ENCODE measurements at places on chromosomes 5 and 9.

DNA sequence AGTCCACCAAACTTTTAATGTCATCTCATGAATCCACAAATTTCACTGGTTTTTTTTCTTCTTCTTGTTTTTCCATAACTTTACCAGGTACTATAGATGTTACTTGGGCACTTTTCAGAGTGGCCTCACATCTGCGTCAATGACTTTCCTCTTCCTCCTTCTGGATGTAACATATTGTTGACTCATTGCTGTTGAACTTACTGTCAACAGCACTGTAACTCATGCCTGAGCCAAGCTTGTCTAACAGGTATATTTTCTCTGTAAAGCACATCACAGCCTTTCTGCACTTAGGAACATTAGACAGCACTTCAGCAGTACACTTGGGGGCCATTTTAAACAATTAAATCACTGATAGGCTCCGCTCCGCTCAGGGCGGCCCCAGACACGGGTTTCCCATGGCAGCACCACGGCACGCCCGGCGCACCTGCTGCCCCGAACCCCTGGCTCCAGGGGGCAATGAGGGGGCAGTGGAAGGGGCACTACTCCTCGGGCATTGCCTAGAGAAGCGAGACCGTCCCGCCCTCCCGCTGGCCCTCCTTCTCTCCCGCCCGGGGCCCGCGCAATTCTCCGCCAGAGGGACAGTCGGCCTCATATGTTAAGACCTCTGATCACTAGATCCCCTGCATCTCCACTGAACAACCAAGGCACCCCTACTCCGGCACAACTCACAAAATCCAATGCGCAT is 41.9 kb upstream of the SPATA31C2 start:
- DNase-seq: no peak

GRCh38 chr5:137218471-137218870 is 280.7 kb downstream of the SPOCK1 start:
- DNase-seq: no peak

DNA sequence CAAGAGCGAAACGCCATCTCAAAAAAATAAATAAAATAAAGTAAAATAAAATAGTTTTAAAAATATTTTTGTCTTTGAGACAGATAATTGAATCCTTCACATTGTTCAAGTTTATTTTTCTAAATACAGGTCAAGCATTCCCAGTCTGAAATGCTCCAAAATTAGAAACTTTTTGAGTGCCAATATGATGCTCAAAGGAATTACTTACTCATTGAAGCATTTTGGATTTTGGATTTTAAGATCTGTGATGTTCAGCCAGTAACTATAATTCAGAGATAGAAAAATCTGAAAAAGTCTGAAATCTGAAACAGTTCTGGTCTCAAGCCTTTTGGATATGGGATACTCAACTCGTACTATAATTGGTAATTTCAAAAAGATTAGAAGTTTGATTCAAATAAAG is 39.8 kb downstream of the RBM27 start:
- no peak for DNase-seq

DNA sequence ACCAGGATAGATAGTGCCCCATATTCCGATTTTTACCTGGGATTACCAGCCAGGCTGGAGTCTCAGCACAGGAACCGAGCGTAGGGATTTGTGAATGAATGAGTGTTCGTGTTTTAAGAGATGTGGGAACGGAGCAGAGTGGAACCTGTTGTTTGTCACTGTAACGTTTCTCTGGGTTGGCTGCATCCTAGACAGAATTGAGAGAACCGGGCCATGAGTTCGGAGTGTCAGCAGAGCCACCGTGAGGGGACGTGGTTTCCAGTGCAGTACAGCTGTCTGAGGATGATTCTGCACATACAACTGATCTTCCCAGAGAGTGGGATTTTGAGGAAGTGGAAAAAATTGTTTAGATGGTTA is 1.2 kb downstream of the PDE8B start:
- DNase-seq: no peak

DNA sequence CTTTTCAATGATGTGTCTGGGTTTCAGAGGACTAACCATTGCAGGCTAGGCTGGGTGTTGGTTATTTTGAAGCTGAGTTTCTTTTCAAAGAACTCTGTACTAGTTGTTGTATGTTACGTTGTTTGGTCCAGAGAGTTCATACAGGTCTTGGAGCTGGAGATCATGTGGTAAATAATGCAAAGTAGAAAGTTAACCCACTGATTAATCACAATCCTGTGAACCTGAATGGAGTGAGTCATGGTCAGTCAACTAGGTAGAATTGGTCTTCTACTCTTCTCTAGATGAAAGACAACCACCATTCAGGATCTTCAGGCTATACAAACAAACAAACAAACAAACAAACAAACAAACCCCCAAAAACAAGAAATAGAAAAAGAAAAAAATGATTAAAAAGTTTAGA is 388.9 kb upstream of the ACTBL2 start:
- no peak for DNase-seq

DNA sequence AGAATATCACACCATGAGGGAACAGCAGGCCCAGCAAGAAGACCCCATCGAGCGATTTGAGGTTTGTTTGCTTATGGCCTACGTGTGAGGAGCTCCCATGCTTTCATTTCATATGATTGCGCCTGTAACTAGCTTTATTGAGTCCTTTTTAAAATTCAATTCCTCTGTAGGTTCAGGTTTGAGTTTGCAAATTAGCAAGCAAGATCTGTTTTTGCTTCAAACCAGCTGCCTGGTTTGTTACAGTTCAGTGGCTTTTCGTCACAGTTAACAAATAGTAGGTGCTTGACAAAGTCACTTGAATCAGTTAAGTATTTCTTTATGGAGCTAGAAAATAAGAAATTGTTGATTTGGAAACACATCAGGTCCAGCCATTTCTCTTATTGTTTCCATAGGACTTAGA is 56.3 kb downstream of the GPR21 start:
- DNase-seq: no peak

- no peak for DNase-seq
Observed at GRCh38 chr5:54547711-54548250, 30.2 kb downstream of the SNX18 start.

GRCh38 chr9:96856363-96857286 is 2.3 kb upstream of the ZNF782 start:
- peak; percentile 75 for DNase-seq

GRCh38 chr5:92644266-92644886 is 936.6 kb downstream of the NR2F1-AS1 start:
- DNase-seq: no peak

DNA sequence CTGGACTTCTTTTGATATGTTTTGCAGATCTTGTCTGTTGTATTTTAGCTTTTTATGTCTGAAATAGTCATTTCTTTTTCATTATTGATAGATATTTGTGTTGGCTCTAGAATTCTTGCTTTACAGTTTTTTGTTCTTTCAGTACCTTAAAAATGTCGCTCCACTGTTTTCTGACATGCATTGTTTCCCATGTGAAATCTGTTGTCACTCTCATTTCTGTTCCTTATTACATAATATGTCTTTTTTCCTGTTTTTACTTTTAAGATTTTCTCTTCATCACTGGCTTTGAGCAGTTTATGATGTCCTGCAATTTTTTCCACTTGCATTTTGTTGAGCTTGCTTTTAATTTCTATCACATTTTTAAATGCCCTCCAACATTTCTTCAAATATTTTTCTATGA is 270.4 kb upstream of the TARS1 start:
- DNase-seq: no peak

DNA sequence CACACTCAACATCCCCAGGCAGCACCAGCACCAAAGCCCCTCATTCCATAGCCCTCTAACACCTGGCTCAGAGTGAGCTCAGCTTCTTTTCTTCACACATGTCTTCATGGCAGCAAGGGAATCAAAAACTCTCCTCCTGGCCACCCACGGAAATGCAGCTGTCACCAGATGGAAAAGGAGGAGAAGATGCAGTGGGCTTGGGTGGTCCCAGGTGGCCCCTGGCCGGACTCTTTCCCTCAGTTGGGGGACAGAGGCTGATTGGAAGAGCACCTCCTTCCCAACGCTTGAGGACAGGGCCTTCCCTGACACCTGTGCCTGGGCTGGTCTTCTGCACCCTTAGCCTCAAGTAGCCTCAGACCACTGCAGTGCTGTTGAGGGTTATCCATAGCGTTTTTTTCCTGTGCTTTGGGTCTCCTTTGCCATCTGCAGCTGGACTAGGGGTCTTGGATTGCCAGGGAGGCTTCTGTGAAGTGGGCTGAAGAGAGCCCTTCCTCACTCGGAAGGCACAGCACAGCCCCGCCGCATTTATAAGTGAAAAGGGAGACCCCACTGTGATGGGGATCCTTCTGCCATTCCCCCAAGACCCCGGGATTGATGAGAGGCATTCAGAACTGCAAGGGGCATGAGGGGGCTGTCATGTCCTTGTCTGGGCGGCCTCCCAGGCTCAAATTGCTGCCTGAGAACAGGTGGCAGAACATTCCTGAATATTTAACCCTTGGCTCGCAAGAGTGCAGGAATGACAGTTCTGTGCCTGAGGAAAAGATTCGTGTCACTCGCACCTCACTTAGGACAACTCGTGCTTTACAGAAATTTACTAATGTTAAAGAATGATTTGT is 200.0 kb downstream of the AUH start:
- no peak for DNase-seq

DNA sequence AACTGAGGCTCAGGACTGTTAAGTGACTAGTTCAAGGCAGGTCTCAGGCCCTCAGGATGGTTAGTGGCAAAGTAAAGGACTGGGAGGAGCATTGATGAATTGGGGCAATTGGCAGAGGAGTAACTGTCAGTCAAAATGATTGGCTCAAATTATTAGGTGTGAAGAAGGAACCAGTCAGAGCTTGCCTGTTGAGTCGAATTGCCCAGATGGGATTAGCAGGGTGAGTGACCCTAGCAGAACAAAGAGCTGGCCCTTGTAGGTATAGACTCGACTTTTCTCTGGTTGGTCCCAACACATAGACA is 2.6 kb upstream of the NSD1 start:
- DNase-seq: no peak

DNA sequence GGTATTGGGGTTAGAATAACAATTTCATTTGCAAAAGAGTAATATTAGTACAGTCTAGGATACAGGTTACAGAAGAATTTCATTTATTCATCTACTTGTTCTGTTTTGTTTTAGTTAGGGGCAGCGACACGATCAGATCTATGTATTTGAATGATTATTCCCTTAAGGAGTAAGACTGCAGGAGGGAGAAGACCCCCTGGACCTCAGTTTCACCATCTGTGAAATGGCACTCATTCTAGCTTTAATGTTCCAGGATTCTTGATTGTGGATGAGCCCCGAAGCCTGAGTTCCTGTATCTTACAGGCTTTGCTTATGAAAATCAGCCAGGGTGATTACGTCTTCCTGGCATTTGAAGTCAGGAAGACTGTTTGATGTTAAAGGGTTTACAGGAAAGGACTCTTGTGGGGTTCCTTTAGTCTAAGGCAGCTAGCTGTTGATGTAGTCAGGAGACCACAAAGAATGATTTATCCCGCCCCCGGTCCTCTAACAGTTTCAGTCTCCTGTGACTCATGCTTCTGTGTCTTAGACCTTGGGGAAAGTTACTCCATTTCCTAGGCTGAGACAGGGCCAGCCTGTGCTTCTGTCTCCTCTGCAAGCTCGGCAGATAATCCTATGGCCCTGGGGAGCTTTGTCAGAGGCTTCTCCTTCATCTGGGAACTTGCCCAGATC is 11.5 kb downstream of the SMIM3 start:
- DNase-seq: no peak

GRCh38 chr5:164868761-164869160 is 1363.3 kb downstream of the MAT2B start:
- DNase-seq: no peak

- DNase-seq: no peak
Observed at GRCh38 chr9:10339152-10339551, 273.6 kb downstream of the PTPRD start.

DNA sequence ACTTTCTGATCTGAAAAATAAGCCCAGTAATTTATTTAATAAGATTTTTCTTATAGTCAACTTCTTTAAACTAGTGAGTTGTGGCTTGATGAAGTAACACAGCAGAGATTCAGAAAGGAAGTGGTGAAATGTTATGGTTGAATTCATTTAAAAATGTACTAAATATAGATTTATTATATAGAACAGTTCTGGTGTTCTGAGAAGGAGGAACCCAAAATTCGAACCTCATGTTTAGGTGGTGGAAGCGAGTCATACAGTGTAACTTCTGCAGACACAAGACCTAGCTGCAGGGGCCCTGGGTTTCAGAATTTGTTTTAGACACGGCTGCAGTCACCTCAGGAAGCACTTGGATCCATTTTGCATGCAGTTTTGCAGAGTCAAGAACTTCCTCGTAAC is 188.2 kb downstream of the TRIO start:
- no peak for DNase-seq

- no peak for DNase-seq
Observed at GRCh38 chr5:134051305-134051704, 46.5 kb upstream of the VDAC1 start.

DNA sequence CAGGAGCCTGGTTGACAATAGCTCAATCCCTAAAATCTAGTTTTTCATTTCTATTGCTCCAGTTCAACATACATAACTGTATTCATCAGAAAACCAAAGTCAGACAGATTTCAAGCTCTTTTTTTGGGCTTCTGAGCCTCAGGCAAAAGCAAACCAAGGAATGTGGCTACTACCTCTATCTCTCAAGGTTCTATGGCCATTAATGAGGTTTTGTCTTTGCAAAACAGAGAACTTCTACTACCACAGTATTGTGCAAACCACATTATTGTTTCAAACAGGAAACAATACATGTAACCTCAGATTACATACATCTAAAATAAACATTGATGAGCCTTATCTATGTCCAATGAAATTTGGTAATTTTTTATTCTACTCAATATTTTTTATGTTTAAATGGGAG is 35.5 kb upstream of the FTMT start:
- DNase-seq: no peak

GRCh38 chr5:14557791-14558415 is 23.7 kb upstream of the OTULINL start:
- no peak for DNase-seq

- no peak for DNase-seq
Observed at GRCh38 chr9:137694962-137695875, 76.4 kb downstream of the EHMT1 start.

GRCh38 chr5:87015901-87016300 is 251.8 kb upstream of the RASA1 start:
- DNase-seq: no peak

- DNase-seq: no peak
Observed at GRCh38 chr9:8521112-8521511, 721.5 kb upstream of the DMAC1 start.

DNA sequence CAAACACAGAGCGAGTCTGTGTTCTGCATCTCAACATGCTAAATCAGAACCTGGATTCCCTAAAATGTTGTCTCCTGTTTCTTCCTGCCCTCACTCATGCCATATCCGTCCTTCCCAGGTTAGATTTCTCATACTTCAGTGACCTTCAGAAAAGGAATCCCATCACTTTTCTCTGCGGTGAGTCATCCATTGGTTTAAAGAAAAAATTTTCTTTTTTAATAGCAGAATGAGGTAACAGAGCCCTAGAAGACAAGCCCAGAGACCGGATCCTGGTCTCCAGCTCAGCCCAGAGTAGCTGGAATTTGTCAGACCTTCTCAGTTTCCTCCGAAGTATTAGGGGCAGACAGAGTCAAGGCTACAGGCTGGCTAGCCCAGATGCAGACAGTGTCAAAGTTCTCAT is 143.2 kb upstream of the DMRT1 start:
- no peak for DNase-seq

Measured in CD8-positive, alpha-beta T cell (primary cell).